ENCODE measurements at places on chromosomes 12 and 14. TPM values are rescaled to one million over a fixed set of nuclear protein-coding genes. Genes with fewer than 3 reads are reported as not detected.

Gene GARIN6
- total RNA-seq: not detected

Gene PTCSC3
- total RNA-seq: not detected

Gene DACT1
- 0.44 TPM for total RNA-seq

Gene KRT80
- total RNA-seq: 71.8 TPM

Gene RFX4
- not detected for total RNA-seq

Gene GNB3
- total RNA-seq: 1.9 TPM

Gene SERPINA9
- total RNA-seq: not detected
